ENCODE measurements at places on chromosomes 7 and 10.

DNA sequence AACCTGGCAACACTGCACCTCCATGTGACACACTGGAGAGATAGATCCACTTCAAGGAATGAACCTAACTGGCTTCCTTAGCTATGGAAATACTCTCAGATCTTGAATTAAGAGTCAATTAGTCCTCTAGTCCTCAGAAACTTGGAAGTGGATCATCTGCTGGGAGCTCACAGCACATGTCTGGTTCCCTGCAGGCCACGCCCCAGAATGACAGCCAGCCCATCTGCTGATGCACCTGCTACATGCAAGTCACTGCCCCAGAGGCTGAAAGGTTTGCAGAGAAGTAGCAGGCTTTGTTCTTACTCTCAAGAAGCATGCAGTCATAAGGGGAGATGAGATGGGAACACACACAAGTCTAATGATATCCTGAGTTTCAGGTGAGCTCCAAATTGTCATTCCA is 275.9 kb downstream of the SKAP2 start:
- DNase-seq: no peak

DNA sequence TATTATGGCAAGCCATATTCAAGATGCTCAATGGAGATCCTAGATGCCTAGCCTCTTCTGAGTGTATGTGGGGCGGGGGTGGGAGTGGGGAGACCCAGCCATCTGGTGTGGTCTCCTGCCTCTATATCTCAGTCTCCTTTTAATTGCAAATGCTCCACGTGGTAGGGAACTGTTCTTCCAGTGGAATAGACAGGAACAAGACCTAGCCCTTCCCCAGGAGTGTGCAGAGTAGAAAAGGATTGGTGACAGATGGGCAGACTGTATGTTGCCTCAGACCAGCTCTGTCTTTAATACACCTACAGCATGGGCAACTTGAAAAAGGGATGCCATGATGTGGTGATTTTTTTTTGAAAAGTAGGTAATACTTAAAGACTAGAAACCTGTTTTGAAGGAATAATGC is 12.6 kb downstream of the CYP3A5 start:
- DNase-seq: no peak

GRCh38 chr10:24414597-24414996 is 205.7 kb downstream of the KIAA1217 start:
- no peak for DNase-seq

DNA sequence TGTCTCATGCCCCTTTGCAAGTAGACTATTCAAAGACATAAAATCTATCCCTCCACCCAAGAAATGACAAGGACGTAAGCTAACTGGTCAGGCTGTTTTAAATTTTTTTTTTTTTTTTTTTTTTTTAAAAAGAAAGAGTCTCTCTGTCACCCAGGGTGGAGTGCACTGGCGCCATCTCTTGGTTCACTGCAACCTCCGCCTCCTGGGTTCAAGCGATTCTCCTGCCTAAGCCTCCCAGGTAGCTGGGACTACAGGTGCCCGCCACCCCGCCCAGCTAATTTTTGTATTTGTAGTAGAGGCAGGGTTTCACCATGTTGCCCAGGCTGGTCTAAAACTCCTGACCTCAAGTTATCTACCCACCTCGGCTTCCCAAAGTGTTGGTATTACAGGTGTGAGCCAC is 11.2 kb downstream of the TRA2A start:
- no peak for DNase-seq

DNA sequence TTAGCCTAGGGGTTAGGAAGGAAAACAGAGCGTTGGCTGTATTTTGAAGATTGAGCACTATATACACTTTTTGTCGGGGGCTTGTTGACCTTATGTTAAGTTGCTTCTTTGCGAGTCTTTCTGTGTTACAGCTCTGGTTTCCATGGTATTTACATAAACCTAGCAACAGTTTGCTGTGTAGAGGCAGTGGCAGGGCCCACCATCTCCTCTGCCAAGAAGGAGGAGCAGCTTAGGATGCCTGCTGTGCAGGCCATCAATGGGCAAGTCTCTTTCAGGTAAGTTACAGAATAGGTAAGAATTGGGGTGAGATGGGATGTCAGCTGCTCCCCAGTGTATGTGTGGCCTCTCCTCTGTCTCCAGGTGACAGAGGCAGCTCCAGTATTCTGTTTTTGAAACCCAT is 485.5 kb downstream of the LRMDA start:
- DNase-seq: no peak

DNA sequence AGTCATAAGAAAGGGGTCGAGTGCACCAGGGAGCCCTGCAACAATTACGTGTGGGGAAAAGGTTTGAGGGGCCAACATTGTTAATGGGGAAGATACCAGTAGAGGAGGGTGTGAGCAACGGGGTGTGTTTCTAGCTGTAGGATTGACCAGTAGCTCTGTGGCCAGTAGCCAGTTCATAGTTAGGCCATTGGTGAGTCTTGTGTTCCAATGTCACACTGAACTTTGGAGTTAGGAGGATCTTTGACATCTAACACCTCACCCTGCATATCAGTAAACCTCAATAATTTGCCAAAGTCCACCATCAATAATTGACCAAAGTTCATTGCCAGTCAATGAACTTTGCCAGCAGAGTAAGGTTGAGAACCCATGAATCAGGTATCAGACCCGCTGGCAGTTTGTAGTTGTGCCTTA is 168.8 kb downstream of the CPED1 start:
- DNase-seq: no peak

GRCh38 chr7:40133561-40134427 is 628 bp downstream of the MPLKIP start:
- no peak for DNase-seq

GRCh38 chr7:89773611-89774010 is 380.7 kb upstream of the STEAP1 start:
- DNase-seq: no peak

DNA sequence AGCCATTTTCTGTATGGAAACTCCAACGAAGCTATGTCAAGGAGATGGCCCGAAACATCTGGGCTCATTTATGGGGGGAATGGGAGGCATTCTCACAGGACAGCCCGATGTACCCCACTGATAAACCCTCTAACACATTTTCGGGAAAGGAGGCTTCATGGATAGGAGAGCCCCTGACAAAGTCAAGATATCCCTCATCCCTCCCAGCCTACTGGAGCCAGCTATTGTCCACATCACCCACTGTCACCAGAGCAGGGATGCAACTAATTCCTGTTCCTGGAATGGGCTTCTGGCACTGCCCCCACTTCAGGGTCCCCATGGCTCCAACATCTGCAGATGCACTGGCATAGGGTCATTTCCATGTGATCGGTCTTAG is 98.2 kb upstream of the BMPER start:
- no peak for DNase-seq

GRCh38 chr10:122281018-122281626 is 10.0 kb downstream of the BTBD16 start:
- no peak for DNase-seq

- DNase-seq: no peak
Observed at GRCh38 chr10:96747734-96748550, 27.6 kb upstream of the PIK3AP1 start.

- DNase-seq: no peak
Observed at GRCh38 chr7:44484482-44485313, 5.8 kb downstream of the NUDCD3 start.

DNA sequence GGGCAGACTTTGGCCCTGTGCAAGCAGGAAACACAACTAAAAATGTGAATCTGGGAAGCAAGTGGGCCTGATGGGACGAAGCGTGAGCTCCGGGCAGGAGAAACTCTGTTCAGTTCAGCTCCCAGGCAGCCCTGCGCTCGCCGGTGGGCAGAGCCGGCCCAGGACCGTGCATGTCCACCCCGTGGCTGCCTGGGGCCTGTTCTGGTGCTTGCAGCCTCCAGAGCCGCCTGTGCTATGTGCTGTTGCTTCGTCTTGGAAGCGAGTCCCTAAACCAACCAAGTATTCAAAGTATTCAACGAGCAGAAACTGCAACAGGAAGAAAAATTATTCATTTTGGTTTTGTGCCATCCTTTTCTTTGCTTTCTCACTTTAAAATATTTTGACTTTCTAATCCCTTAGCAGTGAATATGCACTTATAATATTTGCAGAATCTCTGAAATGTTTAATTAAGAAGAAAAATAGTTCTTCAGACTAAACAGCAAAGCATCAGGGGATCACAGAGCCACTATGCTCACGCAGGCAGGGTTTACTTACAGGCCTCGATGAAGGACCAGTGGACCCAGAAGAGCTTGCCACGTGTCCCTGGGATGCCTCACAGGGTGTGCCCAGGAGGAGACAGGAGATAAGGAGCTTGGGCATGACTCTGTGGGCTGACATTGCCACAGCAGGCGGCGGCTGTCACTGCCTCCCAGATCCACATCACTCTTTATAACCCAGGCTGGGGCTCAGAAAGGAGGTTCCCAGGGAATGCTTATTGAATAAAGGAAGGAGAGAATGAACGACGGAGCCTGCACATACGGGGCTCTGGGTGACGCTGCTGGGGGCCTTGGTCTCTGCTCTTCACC is 45.6 kb downstream of the VIPR2 start:
- DNase-seq: no peak

DNA sequence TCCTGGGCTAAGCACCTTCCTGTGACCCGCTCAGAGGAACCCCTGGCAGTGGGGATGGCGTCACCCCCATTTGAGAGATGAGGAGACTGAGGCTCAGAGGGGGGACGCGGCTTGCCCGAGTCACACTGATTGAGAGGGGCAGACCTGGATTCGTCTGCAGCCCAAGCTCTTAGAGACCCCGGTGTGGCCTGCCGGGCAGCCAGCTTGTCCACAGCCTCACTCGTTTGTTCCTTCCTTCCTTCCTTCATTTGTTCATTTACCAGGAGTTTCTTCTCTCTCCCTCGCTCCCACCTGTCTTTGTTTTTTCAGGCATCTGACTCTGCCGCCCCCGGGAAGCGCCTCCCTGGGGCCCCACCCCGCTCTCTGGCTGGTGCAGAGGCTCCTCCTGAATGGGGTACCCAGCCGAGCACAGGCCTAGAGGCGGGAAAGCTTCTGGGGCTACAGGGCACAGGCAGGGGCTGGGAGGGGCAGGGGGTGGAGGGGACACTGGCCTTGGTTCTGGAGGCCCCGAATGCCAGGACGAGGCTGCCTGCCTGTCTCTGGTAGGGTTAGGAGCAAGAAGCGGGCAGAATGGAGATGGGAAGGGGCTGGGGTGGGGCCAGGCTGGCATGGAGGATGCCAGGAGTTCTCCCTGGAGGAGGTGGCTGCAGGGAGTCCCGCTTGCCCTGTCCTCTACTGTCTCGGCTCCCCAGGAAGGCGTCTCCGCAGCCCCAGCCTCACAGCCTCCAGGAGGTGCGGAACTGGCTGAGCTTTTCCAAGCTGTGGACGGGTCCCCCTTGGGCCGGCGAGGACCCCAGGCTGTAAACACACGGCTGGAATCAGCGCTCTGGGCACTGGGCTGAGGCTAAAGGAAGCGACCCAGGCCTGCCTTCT is 91.6 kb downstream of the UNCX start:
- no peak for DNase-seq

DNA sequence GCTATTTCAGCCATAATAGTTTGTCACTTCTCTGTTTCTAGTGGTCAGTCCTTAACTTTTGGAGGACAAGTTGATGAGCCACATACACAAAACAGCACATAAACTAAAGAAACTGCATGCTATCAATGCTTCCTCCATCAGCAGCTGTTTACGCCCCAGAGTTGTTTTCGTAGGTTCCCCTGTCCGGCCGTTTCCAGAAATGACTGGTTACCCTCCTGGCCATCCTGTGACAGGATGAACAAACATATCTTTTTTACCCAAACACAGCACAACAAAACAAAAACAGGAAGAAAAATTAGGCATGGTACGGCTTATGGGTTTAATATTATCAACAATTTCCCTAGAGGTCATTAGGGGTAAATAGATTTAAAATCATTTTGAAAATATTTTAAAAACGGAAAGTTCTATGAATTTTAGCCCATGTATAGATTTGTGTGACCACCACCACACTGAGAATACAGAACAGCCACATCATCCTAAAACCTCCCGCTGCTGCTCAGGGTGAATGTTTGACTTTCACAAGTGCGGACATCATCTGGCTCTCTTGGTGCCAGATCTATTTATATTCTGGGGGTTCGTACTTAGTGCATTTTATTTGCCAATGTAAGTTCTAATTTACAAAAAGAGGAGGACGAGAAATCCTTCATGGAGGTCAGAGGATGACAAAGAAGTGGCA is 74.8 kb downstream of the HIPK2 start:
- no peak for DNase-seq

DNA sequence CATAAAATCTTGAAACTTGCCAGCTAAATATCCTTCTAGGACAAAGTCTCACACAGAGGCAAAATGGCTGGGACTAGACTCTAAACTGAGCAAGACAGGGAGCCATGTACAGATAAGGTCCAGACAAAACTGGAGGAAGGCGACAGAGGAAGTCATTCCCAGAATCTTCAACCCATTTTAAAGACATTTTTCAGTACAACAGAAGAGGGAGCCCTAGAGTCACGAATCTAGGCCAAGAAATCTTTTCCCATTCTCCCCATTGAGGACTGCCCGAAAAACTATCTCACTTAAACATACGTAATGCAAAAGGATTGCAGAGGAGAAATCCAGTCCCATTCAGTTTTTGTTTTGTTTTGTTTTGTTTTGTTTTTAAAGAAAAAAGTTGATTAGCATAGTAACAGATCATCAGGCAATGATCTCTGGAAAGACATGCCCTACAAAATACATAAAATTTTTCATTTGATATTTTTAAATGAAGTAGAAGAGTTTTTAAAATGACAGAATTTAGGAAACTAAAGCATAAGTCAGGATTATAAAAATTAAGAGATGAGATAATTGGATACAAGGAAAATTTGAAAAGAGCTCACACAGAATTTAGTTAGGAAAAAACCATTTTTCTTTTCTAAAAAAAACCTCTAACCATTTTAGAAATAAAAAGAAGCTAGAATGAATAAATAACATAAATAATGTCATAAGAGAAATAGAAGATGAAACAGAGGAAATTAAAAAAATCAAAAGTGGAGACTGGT is 16.9 kb upstream of the PRF1 start:
- DNase-seq: no peak

Measured in non-pigmented ciliary epithelial cell (primary cell).